Cortex of kidney (tissue), 1 donor: ENCODE measurements at places on chromosomes 2 and 18.

GRCh38 chr2:20526708-20527107, 79.8 kb downstream of the RHOB start:
- DNase-seq, result no peak

GRCh38 chr2:109437325-109438090, 176.3 kb downstream of the SEPTIN10 start:
- DNase-seq, result no peak

DNA sequence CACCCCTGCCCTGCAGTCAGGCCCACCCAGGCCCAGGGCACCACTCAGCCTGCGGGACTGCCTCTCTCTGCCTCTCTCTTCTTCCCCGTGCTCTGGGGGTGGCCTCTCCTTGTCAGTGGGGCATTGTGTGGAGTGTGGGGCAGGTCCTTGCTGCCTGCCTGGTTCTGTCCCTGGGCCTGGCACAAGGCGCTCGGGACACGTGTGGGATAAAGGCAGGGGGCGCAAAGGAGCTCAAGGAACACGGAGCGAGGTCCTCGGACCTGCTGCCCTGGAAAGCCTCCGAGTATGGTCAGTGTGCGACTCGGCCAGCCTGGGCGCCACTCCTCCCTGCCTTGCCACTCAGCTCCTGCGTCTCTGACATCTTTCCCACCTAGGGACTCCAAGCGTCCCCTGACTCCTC, 262.2 kb downstream of the HDAC4 start:
- no peak for DNase-seq

GRCh38 chr2:144630459-144631215, 110.7 kb upstream of the ZEB2 start:
- no peak for DNase-seq

GRCh38 chr2:52532956-52533355, 1234.6 kb upstream of the CHAC2 start:
- no peak for DNase-seq
